ENCODE measurements at places on chromosomes 2 and 18.

DNA sequence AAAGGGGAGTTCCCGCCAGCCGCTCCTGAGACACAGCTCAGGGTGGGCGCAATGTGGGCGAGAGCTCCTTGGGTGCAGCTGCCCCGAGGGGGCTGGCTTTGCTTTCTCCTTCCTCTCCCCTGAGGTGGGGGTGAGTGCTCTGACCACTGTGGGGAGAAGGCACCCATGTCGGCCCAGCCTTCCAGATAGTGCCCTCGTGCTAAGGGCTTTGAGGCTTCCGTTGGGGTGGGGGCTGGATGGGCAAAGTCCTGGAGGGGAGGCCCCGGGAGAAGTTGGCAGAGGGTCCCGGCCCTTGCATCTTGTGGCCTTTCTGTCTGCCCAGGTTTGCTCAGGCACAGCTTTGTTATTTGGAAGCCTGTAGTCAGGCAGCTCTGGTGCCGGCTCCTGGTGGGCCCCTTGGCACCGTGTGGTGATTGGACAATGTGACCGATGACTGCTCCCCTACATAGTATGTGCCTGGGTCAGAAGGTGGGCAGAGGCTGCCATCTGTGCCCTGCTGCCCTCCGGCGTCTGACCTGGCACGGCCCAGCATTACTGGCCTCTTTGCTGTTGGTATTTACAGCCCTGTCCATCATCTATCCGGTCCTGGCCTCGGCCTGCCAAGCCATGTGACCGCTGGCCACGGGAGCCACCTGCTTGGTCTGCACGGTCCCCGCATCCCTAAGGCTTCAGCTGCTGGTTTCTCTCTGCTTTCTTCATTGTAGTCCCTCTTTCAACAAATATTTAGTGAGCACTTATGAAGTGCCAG lies 50.8 kb downstream of the TWIST2 start:
- DNase-seq: no peak

GRCh38 chr18:79248495-79249060 lies 147.2 kb upstream of the NFATC1 start:
- no peak for DNase-seq

DNA sequence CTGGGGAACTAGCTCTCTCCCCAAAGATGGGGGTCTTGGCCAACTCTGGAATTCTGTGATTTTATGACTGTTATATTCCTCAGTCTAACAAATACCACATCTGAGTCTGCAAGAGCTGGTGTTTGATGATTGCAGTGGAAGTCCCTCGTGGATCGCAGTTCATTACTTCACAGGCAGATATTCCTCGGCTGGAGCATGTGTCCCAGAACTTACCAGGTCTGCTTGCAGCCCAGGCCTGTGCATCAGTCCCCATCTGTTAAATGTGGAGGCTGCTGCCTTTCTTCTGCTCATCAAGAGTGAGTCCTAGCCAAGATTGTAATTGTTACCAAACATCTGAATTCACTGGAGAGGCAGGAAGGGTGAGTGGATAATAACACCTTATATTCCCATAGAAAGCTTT lies 55.5 kb downstream of the PRKCE start:
- DNase-seq: no peak

GRCh38 chr2:201347138-201347537 lies 10.0 kb downstream of the FLACC1 start:
- no peak for DNase-seq

GRCh38 chr2:36147670-36148390 lies 207.7 kb upstream of the CRIM1 start:
- no peak for DNase-seq
